ENCODE measurements at places on chromosomes 11 and 22.

GRCh38 chr22:38257181-38257580, 15.6 kb downstream of the TMEM184B start:
- no peak for DNase-seq

- DNase-seq = no peak
Observed at GRCh38 chr11:113178381-113179070, 135.9 kb upstream of the TTC12 start.

DNA sequence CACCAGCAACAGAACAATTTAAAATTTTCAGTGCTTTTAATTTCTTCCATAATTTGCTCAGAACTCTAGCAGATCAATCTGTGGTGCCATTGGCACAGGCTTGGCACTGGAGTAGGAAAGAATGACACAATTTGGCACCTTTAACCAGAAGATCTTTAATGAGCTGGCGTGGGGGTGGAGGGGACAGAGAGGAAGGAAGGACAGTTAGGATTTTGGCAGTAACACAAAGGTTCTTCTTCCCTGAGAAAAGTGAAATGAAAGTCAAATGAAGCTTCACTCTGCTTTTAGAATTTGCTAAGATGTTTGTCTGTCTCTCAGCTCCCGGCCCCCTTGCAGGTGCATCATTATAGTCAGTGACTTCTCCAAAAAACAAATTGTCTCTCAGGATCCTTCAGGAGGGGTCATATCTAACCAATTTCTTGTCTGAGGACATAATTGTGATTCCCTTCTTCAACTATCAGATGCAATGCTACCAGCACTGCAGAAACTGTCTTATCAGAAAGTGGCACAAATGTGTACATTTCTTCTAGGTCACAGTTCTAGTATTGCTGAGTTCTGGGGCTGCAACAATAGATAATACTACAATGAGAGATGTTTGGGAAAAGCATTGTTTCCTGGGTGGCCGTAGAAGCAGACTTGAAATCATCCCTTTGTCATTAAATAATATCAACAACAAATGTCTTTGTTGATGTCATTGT, 66.8 kb downstream of the CSTPP1 start:
- no peak for DNase-seq

- no peak for DNase-seq
Observed at GRCh38 chr11:18330921-18331320, 8.6 kb downstream of the GTF2H1 start.

DNA sequence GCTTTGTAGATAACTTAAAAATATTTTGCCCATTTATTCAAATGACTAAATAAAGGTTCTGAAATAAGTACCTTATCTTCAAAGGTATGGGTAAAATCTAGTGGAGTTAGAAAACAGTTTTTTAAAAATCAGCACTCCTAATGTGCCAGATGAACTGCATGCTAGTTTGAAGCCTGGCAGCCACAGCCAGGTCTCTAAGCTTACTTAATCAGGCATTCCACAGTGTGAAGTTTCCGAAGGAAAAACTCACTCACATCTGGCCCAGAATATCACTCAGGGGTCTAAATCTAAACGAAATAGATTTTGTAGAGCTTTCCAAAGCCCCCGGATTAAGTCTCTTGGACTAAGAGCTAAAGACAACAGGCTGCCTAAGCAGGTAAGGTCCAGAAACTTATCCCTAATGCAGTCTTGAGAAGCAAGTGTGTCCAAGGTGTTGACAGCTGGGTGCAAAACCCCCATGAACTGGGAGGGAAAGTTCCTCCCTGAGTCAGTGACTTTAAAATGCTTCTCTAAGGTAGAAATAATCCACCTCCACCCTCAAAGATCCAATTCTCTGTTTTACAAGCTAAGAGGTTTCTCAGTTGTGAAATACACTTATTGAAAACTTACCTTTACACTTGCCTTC, 157.6 kb downstream of the FCHSD2 start:
- DNase-seq = no peak

DNA sequence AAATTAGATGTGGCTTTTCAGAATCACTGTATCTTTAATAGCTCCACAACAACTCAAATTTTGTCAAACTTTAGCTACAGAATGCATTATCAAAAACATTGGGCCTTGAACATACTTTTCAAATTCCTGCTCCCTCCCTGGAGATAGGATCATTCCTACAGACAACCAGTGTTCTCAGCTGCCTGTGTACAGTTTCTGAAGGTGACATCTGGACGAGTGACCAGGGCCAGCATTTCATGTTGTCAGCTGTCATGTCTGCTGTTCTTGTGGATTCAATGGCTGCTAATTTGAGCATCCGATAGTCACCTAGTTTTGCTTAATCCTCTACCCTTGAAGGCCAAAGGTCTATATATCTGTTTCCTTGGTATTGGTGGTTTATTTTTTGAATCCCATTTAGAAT, 188.2 kb downstream of the DBX1 start:
- DNase-seq = no peak

DNA sequence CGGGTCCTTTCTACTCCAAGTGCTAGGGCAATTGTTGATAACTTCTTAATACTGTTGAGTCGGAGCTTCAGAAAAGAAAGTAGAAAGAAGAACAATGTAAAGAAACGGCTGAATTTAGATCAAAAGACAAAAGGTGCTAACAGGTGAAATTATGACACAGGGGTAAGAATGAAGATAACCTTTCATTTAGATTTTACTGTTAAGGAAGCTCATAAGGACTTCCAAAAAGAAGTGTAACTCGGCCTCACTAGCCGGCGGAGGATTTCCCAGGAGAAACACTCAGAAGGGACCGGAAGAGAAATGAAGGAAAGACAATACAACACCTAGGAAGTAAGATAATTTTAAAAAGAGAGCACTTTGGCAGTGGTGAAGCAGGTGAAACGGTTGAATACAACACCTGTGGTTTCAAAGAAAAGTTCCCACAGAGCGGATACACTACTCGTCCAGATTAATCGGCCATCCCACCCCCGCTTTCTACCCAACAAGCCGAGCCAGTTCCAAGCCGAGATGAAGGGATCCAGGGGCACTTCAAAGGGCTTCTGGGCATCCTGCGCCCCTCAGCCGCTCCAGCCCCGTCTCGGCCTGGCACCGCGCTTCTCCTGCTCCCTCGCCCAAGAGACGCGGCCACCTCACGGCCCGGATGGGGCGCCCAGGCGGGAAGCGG, 737 bp downstream of the PPP2R1B start:
- DNase-seq = no peak

DNA sequence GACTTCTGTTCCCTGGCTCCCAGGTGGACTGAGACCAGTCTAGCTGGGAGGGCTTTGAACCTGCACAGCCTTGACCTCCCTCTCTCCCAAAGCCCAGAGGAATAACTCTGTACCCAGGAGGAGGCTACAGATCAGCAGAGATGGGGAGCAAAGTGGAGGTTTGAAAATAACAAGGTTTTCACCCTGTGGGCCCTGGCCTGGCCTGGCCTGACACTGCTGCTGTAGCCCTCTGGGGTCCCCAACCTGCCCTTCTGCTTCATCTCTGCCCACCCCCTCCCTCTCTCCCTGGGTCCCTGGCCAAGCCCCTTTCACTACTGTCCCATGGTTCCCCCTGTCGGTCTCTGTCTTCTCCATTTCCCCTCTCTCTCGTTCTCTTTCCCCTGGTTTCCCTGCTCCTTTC, 225.2 kb downstream of the BUD13 start:
- no peak for DNase-seq

GRCh38 chr11:90593099-90593498, 370.2 kb upstream of the CHORDC1 start:
- DNase-seq = no peak

- DNase-seq = no peak
Observed at GRCh38 chr11:103125462-103125861, 16.2 kb downstream of the DYNC2H1 start.

DNA sequence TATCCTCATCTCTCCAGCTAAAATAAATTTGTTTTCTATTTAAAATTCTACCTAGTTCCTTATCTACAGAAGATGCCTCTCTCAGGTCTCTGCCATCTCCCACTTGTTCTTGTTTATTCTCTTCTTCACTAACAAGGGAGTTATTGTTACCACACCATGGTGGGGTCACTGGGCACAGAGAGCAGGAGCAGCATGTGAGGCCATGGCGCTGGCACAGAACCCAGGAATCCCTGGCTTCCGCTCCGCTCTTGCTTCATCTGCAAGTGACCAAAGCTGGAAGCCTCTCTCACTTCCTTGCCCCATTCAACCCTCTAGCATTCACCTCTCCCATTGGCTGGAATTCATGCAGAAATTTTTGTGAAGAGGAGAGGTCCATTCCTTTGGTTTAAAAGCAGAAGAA, 190.7 kb upstream of the NCAM1 start:
- no peak for DNase-seq

- no peak for DNase-seq
Observed at GRCh38 chr11:17036666-17037658, 22.7 kb upstream of the PLEKHA7 start.

DNA sequence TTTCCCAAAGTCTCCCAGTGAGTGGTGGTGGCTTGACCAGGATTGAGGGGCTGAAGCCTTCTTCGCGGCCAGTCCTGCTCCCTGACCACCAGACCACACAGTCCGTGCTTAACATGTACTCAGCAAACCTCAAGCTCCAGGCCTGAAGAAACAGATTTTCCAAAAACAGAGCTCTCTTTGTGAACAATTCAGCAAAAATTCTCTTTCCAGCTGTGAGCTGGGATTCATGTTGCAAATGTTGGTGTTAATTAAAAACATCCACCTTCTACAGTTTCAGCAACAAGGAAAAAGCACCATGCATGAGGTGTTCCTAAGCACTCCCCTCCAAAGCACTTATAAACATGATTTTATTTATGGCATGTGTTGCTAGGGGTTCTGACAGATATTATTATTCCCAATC, 129.5 kb downstream of the ETS1 start:
- DNase-seq = no peak

DNA sequence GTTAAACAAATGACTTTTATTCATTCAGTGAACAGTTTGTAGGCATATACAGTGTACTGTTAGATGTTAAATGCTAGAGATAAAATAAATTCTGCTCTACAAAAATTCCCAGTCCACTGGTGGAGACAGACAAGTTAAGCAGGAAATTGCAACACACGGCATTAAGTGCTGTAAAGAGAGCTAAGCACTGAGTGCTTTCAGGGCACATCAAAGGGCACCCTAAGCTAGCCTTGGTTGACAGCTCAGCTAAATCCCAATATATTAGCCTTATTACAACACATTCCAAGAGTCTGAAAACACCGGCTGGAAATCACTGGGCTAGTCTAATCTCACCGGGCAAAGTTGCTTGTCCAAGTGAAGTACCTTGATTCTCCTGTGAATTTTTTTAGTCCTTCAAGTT, 55.1 kb downstream of the NOX4 start:
- no peak for DNase-seq

- no peak for DNase-seq
Observed at GRCh38 chr11:133753150-133753549, 92.2 kb downstream of the SPATA19 start.

- DNase-seq = no peak
Observed at GRCh38 chr11:122698392-122698791, 42.9 kb downstream of the UBASH3B start.

DNA sequence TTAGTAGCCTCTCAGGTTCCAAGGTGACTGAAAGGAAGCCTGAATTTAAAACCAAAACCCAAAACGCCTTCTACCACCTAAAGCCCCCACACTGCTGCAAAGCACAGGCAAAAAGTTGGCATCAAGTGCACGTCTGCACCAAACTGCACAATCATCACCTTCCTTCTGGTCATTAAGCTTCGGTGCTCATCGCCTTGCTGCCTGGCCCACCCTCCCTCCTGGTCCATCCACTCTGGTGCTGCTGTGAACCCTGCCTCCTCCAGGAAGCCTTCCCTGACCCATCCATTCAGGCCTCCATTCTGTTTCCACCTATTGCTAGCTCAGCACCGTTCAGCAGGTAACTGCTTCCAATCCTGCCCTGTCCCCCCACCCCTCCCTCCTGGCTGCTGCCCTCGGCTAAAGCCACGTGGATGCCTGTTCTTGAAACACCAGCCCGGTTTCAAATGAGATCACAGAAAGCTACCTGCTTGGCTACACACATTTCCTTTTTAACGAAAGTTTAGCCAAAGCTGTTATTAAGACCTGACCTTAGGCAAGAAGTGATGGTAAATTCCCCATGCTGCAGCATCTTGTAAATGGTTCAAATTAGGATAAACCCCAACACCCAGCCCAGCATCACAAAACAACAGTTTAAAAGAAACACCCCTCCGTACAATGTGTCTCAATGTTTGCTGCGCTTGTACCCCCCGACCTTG, 53.8 kb upstream of the CD5 start:
- no peak for DNase-seq

DNA sequence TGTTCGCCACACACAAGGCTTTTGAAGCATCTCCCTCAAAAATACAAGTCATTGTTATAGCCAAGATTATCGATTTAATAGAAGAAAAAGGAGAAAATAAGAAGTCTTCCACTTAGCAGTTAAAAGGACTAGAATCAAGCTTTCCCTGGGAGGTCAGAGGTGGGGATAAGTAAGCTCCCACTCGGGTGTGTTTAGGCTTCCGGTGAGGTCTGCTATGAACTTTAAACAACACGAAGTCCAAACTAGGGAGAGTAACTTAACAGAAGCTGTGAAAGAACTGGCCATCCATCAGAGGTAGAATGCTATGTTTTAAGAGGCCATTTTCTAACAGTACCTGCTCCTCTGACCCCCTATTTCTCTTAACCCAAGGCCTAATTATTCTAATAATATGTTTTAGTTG, 91.4 kb upstream of the APOA1 start:
- no peak for DNase-seq

DNA sequence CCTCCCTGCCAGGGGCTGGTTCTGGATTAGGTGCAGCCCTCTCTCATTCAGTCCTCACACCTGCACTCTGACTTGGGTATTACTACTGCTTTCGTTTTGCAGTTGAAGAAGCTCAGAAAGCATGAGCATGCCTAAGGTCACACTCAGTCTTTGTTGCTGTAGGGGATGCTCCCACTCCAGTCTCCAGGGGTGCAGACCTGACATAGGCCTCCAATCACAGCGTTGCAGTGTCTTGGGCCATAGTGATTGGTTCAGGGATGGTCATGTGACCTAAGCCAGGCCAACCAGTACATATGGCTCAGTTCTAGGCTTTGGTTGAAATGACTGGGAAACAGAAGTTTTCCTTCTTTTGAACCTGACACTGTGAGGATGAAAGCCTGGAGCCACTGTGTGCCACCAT, 61.7 kb downstream of the FBXO7 start:
- no peak for DNase-seq

GRCh38 chr22:20054034-20054427, 26.0 kb upstream of the DGCR8 start:
- no peak for DNase-seq

GRCh38 chr11:13033760-13034533, 24.8 kb downstream of the RASSF10 start:
- DNase-seq = no peak

Data from T follicular helper cell (primary cell).